ENCODE measurements at places on chromosomes 11 and 22. TPM values are rescaled to one million over a fixed set of nuclear protein-coding genes. Genes with fewer than 3 reads are reported as not detected.

CARNS1 gene
- not detected for total RNA-seq

ROBO4 gene
- 0.97 TPM for total RNA-seq

OR52L1 gene
- not detected for total RNA-seq

KCNE3 gene
- not detected for total RNA-seq

UBQLN3 gene
- total RNA-seq, result not detected

DEUP1 gene
- not detected for total RNA-seq

- no peak for DNase-seq
- no peak overlapping the region for H3K4me3 ChIP-seq
- H3K27ac ChIP-seq, result no peak overlapping the region
- H3K4me1 ChIP-seq, result peaks cover 2% of the 10 kb centered on the region
- no peaks in the 10 kb centered on the region for H3K27me3 ChIP-seq
- no peaks in the 10 kb centered on the region for H3K36me3 ChIP-seq
Observed at GRCh38 chr11:75632962-75633361, 35.9 kb downstream of the MAP6 start.

- peaks cover 9% of the 10 kb centered on the region for H3K4me1 ChIP-seq
- H3K27me3 ChIP-seq, result no peaks in the 10 kb centered on the region
- H3K4me3 ChIP-seq, result no peak overlapping the region
- no peak for DNase-seq
- H3K36me3 ChIP-seq, result no peaks in the 10 kb centered on the region
Observed at GRCh38 chr22:21047035-21047661, 1.4 kb downstream of the LRRC74B start.

- DNase-seq, result no peak
- H3K27ac ChIP-seq, result no peak overlapping the region
- H3K27me3 ChIP-seq, result peaks cover 21% of the 10 kb centered on the region
- no peak overlapping the region for H3K4me3 ChIP-seq
- 0 out of 2 replicates have a peak, but pooled peaks cover 3% of the 10 kb centered on the region for H3K4me1 ChIP-seq
- no peaks in the 10 kb centered on the region for H3K36me3 ChIP-seq
Observed at GRCh38 chr22:29469755-29470154, 10.3 kb upstream of the NEFH start.

DNA sequence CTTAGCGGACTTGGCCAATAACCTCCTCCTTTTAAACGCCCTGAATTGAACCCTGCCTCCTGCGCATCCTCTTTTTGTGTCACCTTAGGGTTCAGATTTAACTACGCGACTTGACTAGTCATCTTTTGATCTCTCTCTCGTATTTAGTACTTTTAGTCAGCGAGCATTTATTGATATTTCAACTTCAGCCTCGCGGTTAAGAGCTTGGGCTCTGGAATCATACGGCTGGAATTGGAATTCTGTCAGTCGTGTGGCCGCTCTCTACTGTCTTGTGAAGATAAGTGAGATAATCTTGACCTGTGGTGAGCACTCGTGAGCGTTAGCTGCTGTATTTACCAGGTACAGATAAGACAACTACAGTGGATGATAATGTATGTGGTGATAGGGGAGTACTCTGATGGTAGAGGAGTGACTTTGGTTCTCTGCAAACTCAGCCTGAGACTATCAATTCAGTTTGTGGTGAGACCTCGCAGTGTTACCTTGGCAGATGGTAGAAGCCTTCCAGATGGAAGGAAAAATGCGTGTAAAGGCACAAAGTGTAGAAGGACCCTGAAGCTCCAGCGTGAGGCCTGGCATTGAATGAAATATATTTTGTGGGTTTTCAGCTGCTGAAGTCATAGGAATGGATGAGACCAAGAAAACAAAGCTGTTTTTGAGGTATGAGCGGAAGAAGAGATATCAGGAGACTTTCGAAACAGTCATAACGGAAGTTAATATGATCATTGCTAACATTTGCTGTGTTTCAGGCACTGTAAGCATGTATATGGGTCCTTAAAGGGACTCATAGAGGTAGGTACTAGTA lies 682 bp downstream of the ATM start:
- H3K27me3 ChIP-seq, result no peaks in the 10 kb centered on the region
- H3K4me3 ChIP-seq, result peak overlapping the region; percentile 60
- no peaks in the 10 kb centered on the region for H3K36me3 ChIP-seq
- no peak for DNase-seq

DNA sequence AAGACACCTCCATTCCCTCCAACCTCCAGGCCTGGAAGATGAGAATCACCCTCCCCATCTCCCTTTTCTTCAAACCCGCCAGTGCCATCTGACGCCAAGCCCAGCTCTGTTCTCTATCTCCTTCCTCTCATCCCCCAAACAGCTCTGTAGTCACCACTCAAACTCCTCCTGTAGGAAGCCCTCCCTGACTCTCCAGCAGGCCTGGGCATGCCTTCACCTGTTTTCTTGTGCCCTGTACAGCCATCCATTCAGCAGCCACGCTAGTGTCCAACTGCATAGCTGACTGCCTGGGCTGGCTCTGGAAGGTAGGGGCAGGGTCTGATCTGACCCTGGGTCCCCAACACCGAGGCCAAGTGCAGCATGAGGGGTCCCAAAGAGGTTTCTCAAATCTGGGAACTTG lies 25.0 kb downstream of the GDPD5 start:
- no peaks in the 10 kb centered on the region for H3K27me3 ChIP-seq
- no peak overlapping the region for H3K4me3 ChIP-seq

DNA sequence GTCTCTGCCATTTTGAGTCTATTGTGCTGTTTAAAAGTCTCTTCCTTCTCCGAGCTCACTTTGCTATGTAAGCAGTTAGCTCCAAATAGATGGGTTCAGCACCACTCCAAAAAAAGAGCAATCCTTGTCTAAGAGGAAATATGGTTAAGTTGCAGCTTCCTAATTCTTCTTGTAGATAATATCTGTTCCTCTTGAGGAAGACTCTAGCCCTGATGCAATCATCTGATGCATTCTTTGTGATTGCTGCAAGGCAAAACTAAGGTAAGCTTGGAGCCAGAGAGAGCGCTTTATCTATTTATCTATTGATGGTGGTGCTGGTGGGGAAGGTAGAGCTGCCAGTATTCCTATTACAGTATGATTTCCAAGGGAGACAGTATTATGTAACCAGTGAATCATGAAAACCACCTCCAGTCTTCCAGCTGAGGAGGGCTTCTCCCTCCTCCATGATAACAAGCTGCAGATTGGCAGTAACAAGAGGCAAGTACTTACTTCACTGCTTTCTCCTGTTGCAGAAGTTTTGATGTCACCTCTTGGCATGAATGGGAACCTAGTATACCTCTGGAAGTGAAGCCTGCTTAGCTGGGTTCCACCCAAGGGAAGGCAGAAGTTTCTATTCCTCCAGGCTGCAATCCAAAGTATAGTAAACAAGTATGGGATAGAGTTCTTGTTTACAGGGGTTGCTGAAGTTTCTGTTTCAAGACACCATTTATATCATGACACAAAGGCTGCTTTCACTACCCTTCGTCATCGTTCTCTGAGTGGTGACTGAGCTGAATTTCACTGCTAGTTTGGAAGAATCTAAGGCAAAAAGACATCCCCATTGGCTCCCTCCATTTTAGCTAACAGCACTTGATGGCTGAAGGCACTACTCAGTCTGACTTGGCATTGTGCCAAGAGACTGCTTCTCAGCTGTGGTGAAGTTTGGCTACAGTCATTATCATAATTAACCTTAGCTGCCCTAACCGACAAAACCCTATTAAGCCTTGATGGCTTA lies 49.7 kb downstream of the FDX1 start:
- no peaks in the 10 kb centered on the region for H3K27me3 ChIP-seq
- no peak for DNase-seq
- no peak overlapping the region for H3K27ac ChIP-seq
- no peak overlapping the region for H3K4me3 ChIP-seq
- H3K4me1 ChIP-seq, result no peaks in the 10 kb centered on the region
- no peaks in the 10 kb centered on the region for H3K36me3 ChIP-seq

- H3K27me3 ChIP-seq, result no peaks in the 10 kb centered on the region
- peaks cover 43% of the 10 kb centered on the region for H3K4me1 ChIP-seq
- no peak overlapping the region for H3K27ac ChIP-seq
- no peak overlapping the region for H3K4me3 ChIP-seq
- 0 out of 2 replicates have a peak, but pooled peaks cover 6% of the 10 kb centered on the region for H3K36me3 ChIP-seq
Observed at GRCh38 chr11:124766156-124766555, 4.1 kb upstream of the ESAM start.

DNA sequence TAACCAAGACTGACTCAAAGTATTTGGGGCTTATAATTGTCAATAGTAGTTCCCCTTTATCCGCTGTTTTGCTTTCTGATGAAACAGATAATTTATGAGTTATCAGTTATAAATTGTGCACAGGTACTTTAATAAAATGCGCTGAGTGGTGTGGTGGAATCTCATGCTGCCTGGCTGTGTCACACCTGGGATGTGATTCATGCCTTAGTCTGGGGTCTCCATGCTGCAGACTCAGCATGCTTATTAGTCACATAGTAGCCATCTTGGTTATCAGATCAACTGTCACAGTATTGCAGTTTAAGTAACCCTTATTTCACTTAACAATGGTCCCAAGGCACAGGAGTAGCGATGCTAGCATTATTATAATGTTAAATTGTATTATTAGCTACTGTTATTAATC lies 995.2 kb downstream of the NTM start:
- no peaks in the 10 kb centered on the region for H3K4me1 ChIP-seq
- no peak overlapping the region for H3K27ac ChIP-seq
- H3K27me3 ChIP-seq, result no peaks in the 10 kb centered on the region
- no peak overlapping the region for H3K4me3 ChIP-seq
- H3K36me3 ChIP-seq, result no peaks in the 10 kb centered on the region

GRCh38 chr11:15655552-15655951 lies 540.8 kb downstream of the INSC start:
- peaks cover 15% of the 10 kb centered on the region for H3K4me1 ChIP-seq
- H3K4me3 ChIP-seq, result no peak overlapping the region
- no peaks in the 10 kb centered on the region for H3K27me3 ChIP-seq
- DNase-seq, result no peak
- H3K27ac ChIP-seq, result no peak overlapping the region

GRCh38 chr11:58626934-58627483 lies 4.5 kb downstream of the CNTF start:
- no peak overlapping the region for H3K4me3 ChIP-seq
- H3K4me1 ChIP-seq, result peaks cover 25% of the 10 kb centered on the region
- peaks cover 51% of the 10 kb centered on the region for H3K36me3 ChIP-seq
- H3K27me3 ChIP-seq, result no peaks in the 10 kb centered on the region

DNA sequence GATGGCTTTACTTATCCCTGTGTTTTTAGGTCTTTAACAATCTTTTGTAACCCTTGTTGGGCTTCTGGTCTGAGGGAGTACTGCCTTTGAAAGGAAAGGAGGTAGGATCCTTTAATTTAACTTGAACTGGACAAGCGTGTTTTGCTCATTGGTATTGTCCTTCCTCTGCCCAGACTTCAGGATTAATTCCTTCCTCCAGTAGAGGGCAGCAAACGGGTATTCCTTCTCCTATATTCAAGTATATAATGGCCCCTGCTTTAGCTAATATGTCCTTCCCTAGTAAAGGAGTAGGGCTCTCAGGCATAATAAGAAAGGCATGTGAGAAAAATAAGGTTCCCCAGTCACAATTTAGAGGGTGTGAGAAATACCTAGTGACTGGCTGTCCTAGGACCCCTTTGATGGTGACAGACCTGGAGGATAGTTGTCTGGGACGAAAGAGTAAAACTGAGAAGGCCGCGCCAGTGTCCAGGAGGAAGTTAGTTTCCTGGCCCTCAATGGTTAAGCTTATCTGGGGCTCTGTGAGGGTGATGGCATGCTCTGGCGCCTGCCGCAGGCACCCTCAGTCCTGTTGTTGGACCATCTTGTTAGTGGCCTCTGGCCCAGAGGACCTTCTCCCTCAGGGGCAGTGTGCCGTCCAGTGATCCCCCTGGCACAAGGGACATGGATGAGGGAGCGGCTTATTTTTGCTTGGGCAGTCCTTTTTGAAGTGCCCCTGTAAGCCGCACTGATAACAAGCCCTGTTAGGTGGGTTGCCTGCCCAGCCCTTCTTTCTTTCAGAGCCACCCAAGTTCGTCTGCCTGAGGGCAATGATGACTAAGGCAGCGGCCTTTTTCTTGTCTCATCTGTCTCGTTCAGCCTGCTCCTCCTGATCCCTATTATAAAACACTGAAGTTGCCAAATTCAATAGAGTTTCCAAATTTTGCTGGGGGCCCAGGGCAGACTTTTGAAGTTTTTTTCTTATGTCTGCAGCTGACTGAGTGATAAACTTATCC lies 51.8 kb downstream of the C11orf71 start:
- no peaks in the 10 kb centered on the region for H3K27me3 ChIP-seq
- DNase-seq, result peak; percentile 71
- no peak overlapping the region for H3K4me3 ChIP-seq
- peaks cover 17% of the 10 kb centered on the region for H3K4me1 ChIP-seq

GRCh38 chr22:29329581-29329980 lies 14.1 kb upstream of the RASL10A start:
- DNase-seq, result no peak
- no peak overlapping the region for H3K4me3 ChIP-seq
- H3K27ac ChIP-seq, result no peak overlapping the region

DNA sequence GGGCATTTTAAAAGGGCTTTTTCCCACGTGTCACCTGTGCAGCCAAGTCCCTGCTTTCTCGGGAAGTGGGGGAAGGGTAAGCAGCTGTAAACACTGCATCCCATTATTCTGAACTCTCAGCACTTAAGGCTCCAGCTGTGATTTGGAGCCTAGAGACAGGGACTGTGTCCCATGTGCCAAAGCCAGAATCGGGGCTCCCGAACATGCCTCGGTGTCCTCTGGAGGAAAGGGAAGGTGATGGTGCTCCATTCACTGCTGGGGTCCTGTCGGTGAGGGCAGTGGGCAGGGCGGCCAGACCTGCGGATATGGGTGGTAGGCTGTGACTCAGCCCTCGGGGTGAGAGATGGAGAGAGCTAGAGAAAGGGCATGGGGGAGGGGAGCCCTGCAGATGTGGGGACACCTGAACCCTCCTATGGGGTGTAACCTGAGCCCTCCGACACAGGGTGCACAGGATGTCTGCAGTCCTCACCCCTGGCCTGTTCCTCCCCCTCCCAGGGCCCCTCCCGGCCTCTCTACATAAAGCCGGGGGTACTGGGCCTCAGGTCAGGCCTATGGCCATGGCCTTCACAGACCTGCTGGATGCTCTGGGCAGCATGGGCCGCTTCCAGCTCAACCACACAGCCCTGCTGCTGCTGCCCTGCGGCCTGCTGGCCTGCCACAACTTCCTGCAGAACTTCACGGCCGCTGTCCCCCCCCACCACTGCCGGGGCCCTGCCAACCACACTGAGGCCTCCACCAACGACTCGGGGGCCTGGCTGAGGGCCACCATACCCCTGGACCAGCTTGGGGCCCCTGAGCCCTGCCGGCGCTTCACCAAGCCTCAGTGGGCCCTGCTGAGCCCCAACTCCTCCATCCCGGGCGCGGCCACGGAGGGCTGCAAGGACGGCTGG lies 31.8 kb downstream of the CAPN1 start:
- peaks cover 8% of the 10 kb centered on the region for H3K4me1 ChIP-seq
- H3K27me3 ChIP-seq, result no peaks in the 10 kb centered on the region
- peaks cover 41% of the 10 kb centered on the region for H3K36me3 ChIP-seq
- no peak for DNase-seq

GRCh38 chr22:23266780-23267179 lies 86.5 kb downstream of the BCR start:
- H3K27ac ChIP-seq, result no peak overlapping the region
- no peak overlapping the region for H3K4me3 ChIP-seq
- peaks cover 85% of the 10 kb centered on the region for H3K36me3 ChIP-seq
- no peaks in the 10 kb centered on the region for H3K4me1 ChIP-seq

Data from SJSA1 (cell line).